T-helper 2 cell (primary cell): ENCODE measurements at places on chromosomes 5 and 9.

DNA sequence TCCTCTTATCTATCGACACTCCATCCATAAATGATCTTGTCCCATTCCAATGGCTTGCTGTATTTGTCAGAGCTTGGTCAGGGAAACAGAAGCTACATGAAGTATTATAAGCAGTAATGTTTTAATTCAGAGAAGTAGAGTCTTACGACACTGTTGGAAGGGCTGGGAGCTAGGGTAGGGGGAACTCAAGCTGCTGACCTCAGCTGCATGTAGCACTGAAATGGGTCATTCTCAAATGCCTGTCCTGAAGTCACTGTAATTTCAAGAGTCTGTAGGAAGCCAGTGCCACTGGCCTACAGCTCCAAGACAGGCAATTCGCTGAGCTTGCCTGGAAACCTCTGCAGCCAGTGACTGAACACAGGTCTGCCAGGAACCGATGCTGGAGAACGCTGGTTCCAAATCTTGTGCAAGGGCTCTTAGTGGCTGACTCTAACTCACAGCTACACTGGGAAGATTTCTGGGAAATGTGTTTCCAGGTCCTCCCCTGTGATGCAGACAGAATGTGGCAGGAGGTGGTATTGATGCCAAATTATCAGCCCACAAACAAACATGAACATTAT, 532.4 kb downstream of the CCDC171 start:
- DNase-seq = no peak

DNA sequence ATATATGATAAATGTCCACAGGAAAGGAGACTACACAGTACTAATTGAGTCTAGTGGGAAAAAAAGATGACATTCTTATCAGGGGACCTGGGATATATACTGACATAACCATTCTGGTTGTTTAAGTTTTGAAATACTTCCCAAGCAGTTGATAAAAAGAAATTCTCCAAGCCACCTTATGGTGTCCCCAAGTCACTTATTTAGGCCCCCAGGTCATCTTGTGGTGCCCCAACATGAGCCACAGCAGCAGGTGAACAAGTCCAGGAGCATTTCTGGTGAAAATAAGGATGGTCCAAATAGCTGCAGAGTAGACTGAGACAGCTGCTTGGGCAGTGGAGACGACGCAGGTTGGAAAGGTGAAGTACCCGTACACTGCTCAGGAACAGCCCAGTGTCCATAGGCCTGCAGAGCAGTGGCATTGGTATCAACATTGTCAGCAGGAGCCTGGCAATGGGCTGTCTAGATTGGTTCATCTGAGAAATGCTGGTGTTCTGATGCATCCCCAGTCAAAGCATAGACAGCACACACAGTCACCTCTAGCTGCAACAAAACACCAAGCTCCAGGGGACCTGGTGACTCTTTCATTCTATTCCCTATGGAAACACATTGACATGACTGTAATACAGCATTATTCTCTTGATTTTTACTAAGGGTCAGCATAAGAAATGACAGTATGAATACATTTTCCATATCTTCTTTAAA, 430.6 kb downstream of the NR2F1-AS1 start:
- DNase-seq = no peak

GRCh38 chr5:56460681-56461191, 227.6 kb upstream of the ANKRD55 start:
- DNase-seq = no peak

- DNase-seq = no peak
Measured at GRCh38 chr9:5790923-5791322, 42.0 kb downstream of the ERMP1 start.

DNA sequence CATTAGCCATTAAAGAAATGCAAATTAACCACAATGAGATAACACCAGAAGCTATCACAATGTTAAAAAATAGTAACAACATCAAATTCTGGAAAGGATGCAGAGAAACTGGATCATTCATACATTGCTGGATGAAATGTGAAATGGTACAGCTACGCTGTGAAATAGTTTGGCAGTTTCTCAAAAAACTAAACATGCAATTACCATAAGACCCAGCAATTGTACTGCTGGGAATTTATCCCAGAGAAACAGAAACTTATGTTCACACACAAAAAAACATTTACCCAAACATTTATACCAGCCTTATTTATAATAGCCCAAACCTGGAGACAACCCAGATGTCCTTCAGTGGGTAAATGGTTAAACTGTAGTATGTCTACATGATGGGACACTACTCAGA, 592.9 kb downstream of the ZNF608 start:
- DNase-seq = no peak

GRCh38 chr5:8958602-8959001, 587.3 kb downstream of the SEMA5A start:
- no peak for DNase-seq

DNA sequence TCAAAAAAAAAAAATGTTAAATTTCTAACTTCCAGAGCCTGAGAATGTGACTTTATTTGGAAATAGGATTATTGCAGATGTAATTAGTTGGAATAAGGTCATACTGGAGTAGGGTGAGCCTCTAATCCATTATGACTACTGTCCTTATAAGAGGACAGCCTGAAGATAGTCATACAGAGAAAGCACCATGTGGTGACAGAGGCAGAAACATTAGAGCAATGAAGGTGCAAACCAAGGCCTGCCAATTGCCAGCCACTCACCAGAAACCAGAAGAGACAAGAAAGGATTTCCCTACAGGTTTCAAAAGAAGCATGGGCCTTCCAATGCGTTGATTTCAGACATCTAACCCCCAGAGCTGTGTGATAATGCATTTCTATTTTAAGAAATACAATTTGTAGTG, 659.2 kb upstream of the CHD1 start:
- DNase-seq = no peak

- no peak for DNase-seq
Measured at GRCh38 chr9:72485821-72486593, 35.4 kb upstream of the TMC1 start.

DNA sequence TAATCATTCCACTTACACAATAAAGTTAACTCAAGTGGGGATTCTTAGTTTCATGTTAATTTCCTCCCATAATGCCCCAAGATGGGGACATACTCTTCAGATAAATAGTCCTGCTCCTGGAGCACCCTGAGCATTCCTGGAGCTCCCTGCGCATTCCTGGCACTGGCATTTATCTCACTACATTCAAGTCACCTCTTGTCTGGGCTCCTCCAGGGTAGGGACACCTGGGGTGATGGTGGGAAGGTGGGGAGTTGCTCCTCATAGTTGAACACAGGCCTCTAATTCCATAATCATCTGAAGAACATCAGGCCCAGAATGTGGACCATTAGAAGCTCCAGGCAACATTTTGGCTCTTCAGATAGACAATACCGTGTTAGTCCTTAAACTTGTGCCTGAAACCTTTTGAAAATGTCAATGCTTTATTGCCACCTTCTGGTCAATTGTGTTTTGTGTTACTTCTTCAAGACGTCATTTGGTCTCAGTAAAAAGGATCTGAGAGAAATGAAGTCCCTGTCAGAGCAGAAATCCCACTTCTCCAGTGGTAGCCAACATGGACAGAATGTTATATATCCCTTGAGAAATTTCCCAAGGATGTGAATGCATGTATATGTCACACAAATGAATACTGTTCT, 14.2 kb upstream of the AGGF1 start:
- no peak for DNase-seq

- DNase-seq = no peak
Measured at GRCh38 chr9:37760416-37761161, 7.0 kb downstream of the TRMT10B start.

GRCh38 chr5:131671409-131671808, 36.4 kb upstream of the RAPGEF6 start:
- DNase-seq = no peak

DNA sequence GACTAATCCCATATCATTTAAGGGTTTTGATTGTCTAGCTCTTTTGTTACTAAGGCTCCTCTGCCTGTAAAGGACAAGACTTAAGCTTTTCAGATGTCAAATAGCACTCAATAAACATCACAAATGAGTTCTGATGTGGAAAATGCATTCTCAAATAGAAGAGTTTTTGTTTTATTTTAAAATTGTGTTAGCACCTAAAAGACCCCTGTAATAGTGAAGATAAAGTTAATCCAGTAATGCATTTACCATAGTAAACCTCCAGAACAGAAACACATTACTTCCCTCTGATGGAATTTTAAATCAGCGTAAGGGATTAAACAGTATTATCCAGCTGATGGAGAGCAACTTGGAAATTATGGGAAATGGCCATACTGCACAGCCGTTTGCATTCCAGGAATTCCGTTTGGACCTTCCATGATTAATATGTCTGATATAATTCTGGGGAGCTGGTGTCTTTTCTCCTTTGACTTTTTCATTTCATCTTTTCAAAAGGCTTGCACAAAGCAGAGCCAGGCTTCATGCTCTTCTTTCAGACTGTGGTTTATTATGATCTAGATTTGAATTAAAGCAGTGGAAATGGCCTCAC, 105.6 kb downstream of the PPP2R2B start:
- no peak for DNase-seq

GRCh38 chr5:166166071-166166470, 2125.4 kb upstream of the WWC1 start:
- DNase-seq = no peak

- DNase-seq = no peak
Measured at GRCh38 chr5:9302218-9302617, 243.7 kb downstream of the SEMA5A start.

DNA sequence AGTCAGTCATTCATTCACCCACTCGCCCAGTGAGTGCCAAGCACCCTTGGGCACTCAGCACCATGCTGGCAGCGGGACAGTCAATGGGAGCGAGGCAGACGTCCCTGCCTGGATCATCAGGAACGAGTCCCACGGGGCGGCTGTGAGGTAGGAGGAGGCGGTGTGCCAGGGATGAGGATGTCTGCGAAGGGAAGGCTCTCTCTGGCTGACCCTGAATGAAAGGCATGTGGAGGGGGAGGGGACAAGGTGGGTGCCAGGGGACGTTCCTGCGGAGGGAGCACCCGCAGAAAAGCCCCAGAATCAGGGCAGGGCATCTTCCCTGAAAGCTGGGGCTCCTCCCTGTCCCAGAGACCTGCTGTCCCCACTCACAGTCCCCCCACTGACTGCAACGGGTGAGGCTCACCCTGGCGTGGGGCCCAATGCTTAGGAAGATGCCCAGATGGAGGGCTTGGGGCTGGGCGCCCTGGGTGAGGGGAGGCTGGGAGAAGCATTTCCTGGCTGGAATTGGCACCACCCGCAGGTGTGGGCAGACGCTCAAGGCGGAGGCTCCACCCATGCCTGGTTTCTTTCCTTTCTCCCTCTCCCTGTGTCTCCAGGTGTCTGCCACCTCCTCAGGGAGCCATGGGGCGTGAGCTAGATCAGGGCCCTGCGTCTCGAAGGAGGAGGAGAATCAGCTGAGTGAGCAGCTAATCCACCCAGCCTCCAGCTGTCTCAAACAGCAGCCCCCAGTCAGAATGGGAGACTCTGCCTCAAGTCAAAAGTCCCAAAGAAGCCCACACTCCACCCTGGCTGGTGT, 179.0 kb upstream of the PPP1R26 start:
- DNase-seq = no peak

- no peak for DNase-seq
Measured at GRCh38 chr5:121711416-121711815, 140.3 kb upstream of the FTMT start.

DNA sequence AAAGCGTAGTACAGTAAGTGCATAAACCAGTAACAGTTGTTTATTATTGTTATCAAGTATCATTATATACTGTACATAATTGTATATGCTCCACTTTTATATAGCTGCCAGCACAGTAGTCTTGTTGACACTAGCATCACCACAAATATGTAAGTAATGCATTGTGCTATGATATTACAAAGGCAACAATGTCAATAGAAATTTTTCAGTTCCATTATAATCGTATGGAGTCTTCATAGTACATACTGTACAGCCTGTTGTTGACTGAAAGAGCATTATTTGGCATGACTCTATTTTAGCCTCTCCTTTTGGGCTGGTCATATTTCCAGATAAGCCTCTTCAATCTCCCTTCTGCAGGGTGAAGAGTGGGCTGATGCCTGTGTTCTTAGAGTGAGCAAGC, 40.4 kb downstream of the CFAP95 start:
- DNase-seq = no peak

- DNase-seq = no peak
Measured at GRCh38 chr5:176744584-176744965, 65.8 kb upstream of the UNC5A start.

- DNase-seq = no peak
Measured at GRCh38 chr9:120791161-120791560, 2.1 kb downstream of the FBXW2 start.

GRCh38 chr5:54159153-54159892, 151.1 kb downstream of the ARL15 start:
- DNase-seq = no peak

DNA sequence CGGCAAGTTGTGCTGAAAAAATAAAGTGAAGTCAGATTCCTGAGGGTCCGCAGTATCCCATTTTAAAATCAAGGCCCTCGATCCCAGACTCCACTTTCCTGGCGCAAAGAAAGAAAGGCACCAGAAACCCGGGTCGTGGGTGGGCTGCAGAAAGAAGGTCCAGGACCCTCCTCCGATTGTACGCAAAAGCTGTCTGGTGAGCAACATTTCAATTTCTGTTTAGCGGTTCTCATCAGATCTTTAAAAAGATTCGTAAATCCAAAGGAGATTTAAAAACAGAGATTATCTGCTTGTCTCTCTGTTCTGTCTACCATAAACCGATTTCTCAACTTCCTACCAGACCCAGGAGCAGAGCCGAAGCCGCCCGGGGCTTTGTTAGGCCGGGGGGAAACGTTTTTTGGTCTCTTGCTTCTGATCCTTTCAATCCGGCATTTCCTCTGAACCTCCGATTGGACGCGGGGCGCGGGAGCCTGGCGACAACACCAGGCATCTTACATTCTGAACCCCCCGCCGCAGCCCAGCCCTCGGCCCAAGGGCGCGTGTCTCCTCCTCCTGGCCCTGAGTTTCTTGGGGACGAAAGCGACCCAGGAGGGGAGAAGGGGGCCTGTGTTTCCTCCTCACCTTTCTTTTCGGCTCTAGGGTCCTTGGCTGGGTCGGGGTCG, 746 bp downstream of the NKX2-5 start:
- no peak for DNase-seq

- DNase-seq = no peak
Measured at GRCh38 chr9:1869843-1870242, 145.3 kb upstream of the SMARCA2 start.
